T-helper 2 cell treated with Interferon-gamma antibody and Interleukin-4, amounts not matched to agents 100 ng/mL and 5 ng/mL, for 36 hours (primary cell): ENCODE measurements at places on chromosomes 4 and X. TPM values are rescaled to one million over a fixed set of nuclear protein-coding genes. Genes with fewer than 3 reads are reported as not detected.

The ZCCHC18 gene
- total RNA-seq, result 0.20 and 0.48 TPM in 2 replicates

The RIPPLY1 gene
- total RNA-seq, result not detected in 2 replicates

The CITED1 gene
- 1.4 TPM in 1 of 2 replicates, not detected in the other for total RNA-seq

The ETDA gene
- not detected in 2 replicates for total RNA-seq

The CFAP47 gene
- total RNA-seq, result not detected in 2 replicates

The MAGEC3 gene
- not detected in 2 replicates for total RNA-seq

The POLN gene
- 3.9 and 4.0 TPM in 2 replicates for total RNA-seq

The CT45A1 gene
- total RNA-seq, result not detected in 2 replicates

The MTMR8 gene
- total RNA-seq, result 4.4 and 4.9 TPM in 2 replicates

The FAM184B gene
- total RNA-seq, result not detected in 2 replicates

The ALB gene
- total RNA-seq, result not detected in 2 replicates

The ATOH1 gene
- not detected in 2 replicates for total RNA-seq
